Natural killer cell (primary cell): ENCODE measurements at places on chromosomes 11 and 22. TPM values are rescaled to one million over a fixed set of nuclear protein-coding genes. Genes with fewer than 3 reads are reported as not detected.

CCDC15 gene
- 4.7 TPM for total RNA-seq

OR8D4 gene
- not detected for total RNA-seq

ILK gene
- 142 TPM for total RNA-seq

APOC3 gene
- not detected for total RNA-seq

RCOR2 gene
- not detected for total RNA-seq

SMIM38 gene
- total RNA-seq = 0.23 TPM

MYOD1 gene
- not detected for total RNA-seq

HEPHL1 gene
- total RNA-seq = not detected

MS4A2 gene
- 4.1 TPM for total RNA-seq

LBHD1 gene
- 20.4 TPM for total RNA-seq

MYEOV gene
- total RNA-seq = 1.2 TPM

CREB3L1 gene
- not detected for total RNA-seq

FADS2 gene
- total RNA-seq = 34.4 TPM

OR56A4 gene
- total RNA-seq = 0.13 TPM

MISFA gene
- total RNA-seq = 2.2 TPM

CRYAB gene
- total RNA-seq = not detected

CNIH2 gene
- 8.8 TPM for total RNA-seq

GAL3ST1 gene
- not detected for total RNA-seq

MMP10 gene
- not detected for total RNA-seq

SOX6 gene
- total RNA-seq = not detected

LDHAL6A gene
- total RNA-seq = 0.82 TPM

CHST1 gene
- total RNA-seq = not detected

MGAT3 gene
- 0.11 TPM for total RNA-seq

FXYD6 gene
- 0.90 TPM for total RNA-seq

POU2AF2 gene
- not detected for total RNA-seq

OR52N4 gene
- 2.1 TPM for total RNA-seq

AP2A2 gene
- 82.9 TPM for total RNA-seq

KRTAP5-7 gene
- 0.19 TPM for total RNA-seq

CEP164 gene
- total RNA-seq = 49.9 TPM

RFPL2 gene
- total RNA-seq = 0.34 TPM

MIEF1 gene
- 25.1 TPM for total RNA-seq

OR10A2 gene
- not detected for total RNA-seq

OR6A2 gene
- not detected for total RNA-seq

STX3 gene
- 17.0 TPM for total RNA-seq

WNT11 gene
- total RNA-seq = 0.80 TPM

SPINDOC gene
- 15.6 TPM for total RNA-seq

MS4A15 gene
- total RNA-seq = not detected

ZBTB16 gene
- 224 TPM for total RNA-seq

OR51B5 gene
- total RNA-seq = not detected

FOSL1 gene
- 3.4 TPM for total RNA-seq

KRTAP5-9 gene
- total RNA-seq = not detected

PLAAT4 gene
- 210 TPM for total RNA-seq

NTM gene
- not detected for total RNA-seq

RAB38 gene
- total RNA-seq = 10.9 TPM

KCTD17 gene
- total RNA-seq = 21.3 TPM

PHLDB1 gene
- total RNA-seq = 1.1 TPM

TANGO2 gene
- total RNA-seq = 33.3 TPM

OPCML gene
- not detected for total RNA-seq

OR52I2 gene
- not detected for total RNA-seq

OR51E2 gene
- total RNA-seq = not detected

OSBP2 gene
- total RNA-seq = 0.65 TPM

AMOTL1 gene
- total RNA-seq = 8.9 TPM

VWCE gene
- 0.61 TPM for total RNA-seq

ADAMTS8 gene
- total RNA-seq = not detected

TTC9C gene
- total RNA-seq = 27.2 TPM

C1QTNF4 gene
- total RNA-seq = 1.3 TPM

ALG9 gene
- 37.1 TPM for total RNA-seq

OR5T3 gene
- not detected for total RNA-seq

KRTAP5-2 gene
- not detected for total RNA-seq

GDPD4 gene
- total RNA-seq = not detected
